ENCODE measurements at places on chromosomes 3 and 15.

- DNase-seq, result no peak
Measured at GRCh38 chr3:57048052-57048671, 12.3 kb upstream of the SPATA12 start.

- no peak for DNase-seq
Measured at GRCh38 chr3:127044996-127045395, 62.1 kb downstream of the PLXNA1 start.

- no peak for DNase-seq
Measured at GRCh38 chr15:89566181-89566580, 9.1 kb upstream of the TICRR start.

DNA sequence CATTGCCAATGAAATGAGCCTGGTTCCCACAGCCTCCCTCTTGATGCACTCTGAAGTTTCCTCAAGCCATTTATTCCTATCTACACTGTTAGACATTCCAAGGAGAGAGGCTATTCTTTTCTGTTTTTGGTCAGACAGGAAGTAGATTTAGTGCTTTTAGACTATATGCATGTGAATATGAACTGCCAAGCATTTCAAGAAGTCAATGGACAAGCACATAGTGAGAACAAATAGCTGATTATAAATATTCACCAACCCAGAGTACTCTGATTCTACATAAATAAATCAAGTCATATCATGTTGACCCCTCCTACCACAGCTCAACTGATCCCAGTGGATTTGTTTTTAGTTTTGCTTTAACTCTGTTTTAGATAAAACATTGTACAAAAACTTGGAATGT, 412.5 kb upstream of the RARB start:
- DNase-seq, result no peak

GRCh38 chr15:41942886-41943285, 29.5 kb downstream of the EHD4 start:
- no peak for DNase-seq

GRCh38 chr3:105473521-105474223, 107.0 kb downstream of the ALCAM start:
- no peak for DNase-seq

DNA sequence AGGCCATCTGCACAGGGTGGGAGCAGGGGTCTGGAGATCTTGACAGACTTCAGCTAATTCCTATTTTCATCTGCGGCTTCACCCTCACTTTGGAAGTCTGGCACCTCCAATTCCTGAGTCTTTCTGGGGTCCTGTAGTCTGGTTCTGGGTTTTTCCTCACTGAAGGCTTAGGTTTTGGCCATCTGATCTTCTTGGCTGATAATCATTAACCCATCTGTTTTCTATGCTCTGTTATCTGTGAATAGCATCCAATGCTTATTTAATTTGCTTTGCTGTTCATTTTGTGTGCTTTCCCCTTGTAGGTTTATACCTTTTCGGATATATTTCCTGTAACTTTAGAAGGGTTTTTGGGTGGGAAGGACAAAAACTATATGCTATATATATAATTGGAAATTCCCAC, 17.6 kb downstream of the TATDN2 start:
- no peak for DNase-seq

DNA sequence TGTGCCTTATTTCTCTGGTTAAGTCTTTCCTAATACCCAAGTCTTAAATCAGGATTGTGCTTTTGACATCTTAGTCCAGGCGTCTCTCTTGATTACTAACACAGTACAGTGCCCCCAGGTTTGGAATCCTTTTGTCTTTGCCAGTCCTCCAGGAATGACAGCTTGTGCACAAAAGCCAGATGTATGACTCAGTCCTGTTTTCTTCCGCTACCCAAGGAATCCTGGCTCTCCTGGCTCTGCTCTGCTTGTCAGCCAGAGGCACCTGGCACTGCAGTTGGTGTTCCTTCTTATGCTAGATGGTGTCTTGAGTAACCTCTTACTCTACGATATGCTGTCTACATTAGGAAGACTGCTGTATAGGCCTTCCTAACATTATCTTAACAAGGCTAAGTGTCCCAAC, 728.2 kb upstream of the NECTIN3 start:
- DNase-seq, result no peak

DNA sequence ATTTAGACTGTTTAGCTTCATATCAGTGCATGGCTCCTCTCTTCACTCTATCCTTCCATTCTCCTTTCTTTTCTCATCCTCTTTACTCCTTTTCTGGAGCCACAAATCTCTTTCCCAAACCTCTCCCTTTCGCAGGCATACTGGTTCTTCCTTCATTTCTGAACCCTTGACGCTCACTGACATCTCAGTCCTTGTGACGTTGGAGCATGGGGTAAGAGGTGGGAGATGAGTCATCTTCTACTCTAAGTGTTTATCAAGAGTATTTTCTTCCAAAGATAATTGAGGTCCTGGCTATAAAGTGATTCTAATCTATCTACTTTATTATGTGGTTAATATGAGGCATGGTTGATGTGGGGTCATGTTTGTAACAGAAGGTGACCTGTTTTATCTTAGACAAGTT, 414.2 kb downstream of the AGBL1 start:
- no peak for DNase-seq

GRCh38 chr3:102510663-102511062, 75.8 kb downstream of the ZPLD1 start:
- DNase-seq, result no peak

- DNase-seq, result no peak
Measured at GRCh38 chr3:55174747-55175146, 246.9 kb upstream of the LRTM1 start.

GRCh38 chr15:40130799-40131502, 22.3 kb upstream of the BMF start:
- no peak for DNase-seq

GRCh38 chr3:154060238-154061000, 60.8 kb upstream of the ARHGEF26 start:
- no peak for DNase-seq

- no peak for DNase-seq
Measured at GRCh38 chr3:114582929-114583328, 289.1 kb downstream of the TIGIT start.

- DNase-seq, result no peak
Measured at GRCh38 chr3:106425916-106426315, 557.1 kb upstream of the CBLB start.

DNA sequence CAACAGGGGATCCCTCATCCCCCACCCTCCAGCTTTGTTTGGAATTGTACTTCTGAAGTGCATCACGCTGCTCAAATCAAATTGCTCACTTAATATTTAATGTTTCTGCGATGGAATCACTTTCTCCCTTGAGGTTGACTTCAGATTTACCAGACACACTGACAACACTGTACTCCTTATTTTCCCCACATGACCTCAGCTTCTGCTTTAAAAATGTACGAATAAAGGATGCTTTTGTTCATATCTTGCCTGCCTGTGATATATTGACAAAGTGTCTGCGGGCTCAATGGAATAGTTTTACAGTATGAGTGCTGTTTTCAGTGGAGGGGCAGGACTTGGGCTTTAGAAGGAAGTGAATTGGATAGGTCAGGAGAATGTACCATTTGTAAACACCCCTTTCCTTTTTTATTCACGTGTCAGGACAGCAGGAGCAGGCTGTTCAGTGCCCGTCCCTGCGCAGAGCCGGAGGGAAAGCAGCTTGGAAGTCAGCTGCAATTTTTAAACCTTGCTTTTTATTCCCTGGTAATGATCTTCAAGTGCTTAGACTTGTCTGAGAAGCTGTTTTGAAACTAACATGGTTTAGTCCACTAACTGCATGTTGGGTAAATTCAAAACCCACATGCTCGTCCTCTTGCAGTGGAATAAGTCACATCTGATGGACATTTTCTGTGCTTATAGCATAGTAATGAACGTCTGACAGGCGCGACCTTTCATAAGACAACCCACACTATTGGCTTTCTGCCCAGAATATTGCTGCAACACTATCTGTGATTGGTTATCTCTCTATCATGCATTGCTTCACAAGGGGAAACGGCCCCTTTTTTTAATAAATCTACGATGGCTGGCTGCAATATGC, 29.9 kb downstream of the MBNL1 start:
- DNase-seq, result no peak

GRCh38 chr3:20073068-20073467, 32.8 kb downstream of the KAT2B start:
- no peak for DNase-seq

- DNase-seq, result no peak
Measured at GRCh38 chr3:196339044-196339443, 856 bp upstream of the TM4SF19 start.

DNA sequence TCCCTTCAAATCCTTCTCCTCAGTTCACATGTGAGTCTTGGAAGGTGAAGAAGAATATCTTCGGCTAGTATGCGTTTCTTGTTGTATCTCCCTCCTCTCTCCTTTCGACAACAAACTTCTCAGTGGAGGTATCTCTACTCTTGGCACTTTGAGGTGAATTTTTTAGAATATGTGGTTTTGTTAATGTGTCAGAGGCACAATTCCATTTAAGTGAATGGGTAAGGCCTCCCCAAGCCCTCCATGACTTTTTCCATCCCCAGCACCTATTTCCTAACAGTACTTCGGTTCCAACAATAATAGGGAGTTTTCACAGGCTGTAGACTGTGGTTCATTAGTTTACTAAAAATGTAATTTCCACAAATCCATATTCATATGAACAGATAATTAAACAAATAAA, 74.2 kb downstream of the TM4SF4 start:
- DNase-seq, result no peak

DNA sequence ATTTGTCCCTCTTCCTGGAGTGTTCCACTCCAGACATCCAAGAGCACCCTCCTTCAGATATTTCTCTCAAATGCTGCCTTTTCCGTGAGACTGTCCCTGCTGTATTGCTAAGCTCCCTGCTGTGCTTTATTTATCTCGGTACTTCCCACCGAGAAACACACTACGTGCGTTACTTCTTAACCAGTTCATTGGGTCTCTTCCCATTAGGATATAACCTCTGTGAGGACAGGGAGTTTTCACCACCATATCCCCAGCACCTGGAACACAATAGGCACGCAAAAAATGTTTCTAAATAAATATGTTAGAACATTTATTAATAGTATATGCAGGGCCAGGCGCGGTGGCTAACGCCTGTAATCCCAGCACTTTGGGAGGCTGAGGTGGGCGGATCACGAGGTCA, 308.7 kb upstream of the IL12A start:
- DNase-seq, result no peak

DNA sequence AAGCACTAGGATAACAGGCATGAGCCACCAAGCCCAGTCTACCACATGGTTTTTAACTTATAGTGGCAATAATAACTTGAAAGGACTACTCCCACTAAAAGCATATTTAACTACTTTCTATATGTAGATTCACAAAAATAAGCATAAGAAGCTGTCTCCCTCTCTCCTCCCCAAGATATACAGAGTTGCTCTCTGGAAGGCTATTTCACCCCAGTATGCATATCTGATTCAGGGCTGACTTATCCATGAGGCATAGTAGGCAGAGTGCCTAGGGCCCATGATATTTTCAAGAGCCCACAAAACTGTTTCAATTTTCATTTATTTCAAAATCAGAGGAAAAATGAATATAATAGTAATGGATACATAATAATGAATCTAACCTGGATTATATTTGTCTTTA, 20.5 kb downstream of the ATP8B4 start:
- DNase-seq, result no peak

- no peak for DNase-seq
Measured at GRCh38 chr3:188901671-188902287, 270.0 kb upstream of the TPRG1 start.

DNA sequence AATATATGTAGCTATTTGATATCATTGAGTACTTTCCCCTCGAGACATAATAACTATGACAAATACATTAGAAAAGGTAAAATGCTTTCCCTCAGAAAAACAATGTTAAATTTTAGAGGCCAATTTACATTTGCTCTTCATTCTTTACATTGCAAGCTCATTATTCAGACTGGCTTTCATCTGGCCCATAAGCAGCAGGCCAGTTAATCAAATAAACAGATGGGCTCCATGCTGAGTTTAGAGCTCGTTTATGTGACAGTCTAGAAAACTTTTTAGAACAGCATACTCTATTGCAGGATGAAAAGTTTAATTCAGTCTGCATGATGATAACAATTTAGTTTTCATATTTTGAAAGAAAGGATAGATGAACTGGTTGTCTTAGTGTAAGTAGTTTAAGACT, 150.6 kb downstream of the DUT start:
- no peak for DNase-seq

DNA sequence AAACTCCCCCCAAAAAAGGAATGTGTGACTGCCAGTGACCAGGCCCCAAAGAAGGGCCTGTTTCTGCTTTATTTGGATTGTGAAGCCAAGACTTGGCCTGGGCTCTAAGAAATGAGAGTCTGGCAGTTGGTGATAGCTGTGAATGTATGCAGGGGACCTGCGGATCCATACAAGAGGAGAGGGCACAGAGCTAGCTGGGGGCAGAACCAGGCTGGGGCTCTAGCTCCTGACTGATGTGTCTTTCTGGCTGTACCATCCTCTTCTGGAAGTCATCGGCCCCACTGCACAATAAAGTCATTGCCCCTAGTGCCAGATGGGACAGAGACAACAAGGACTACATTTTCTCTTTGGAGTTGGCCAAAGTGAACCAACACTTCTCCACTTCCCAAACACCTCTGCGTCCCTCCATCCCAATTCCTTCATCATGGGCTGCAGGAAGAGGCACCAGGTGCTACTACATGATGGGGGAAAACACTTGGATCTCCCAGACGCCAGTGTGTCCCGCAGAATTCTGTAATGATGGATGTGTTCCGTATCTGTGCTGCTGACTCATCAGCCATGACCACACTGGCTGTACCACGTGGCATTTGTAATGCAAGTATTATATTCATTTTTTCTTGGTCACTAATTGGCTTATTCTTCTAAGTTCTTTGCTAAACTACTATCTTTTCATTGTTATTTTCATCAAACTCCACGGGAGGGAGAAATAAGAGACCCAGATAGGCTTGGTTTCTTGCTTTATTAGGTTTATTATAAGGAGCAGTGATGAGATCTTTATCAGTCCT, 1.7 kb upstream of the PLA2G4F start:
- DNase-seq, result no peak

- DNase-seq, result no peak
Measured at GRCh38 chr15:40016224-40016865, 22.6 kb downstream of the SRP14 start.

DNA sequence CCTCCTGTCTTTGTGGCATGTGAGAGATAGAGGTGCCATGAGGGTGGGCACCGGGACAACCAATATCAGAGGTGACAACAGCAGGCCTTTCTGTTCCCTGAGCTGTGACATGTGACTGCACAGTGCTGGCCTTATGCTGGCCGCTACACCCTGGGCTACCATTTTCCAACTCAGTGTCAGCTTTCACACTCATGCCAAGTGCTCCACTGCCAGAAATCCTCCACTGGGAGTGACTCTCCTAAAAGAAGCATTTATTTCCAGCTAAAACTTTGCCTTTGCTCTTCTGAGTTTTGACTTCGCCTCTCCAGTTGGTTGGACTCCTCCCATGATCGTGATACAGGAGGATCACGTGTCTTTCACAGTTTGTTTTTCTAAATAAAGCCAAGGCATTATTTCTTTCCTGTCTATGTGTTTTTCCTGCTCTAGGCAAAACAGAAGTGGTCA, 31.4 kb downstream of the CA12 start:
- DNase-seq, result no peak

GRCh38 chr15:45456212-45457106, 66.1 kb downstream of the SLC30A4 start:
- DNase-seq, result peak; percentile 25
